Effector CD8-positive, alpha-beta T cell (primary cell): ENCODE measurements at places on chromosomes 3 and 15.

GRCh38 chr15:34223904-34224596, 766 bp upstream of the EMC4 start:
- no peak for DNase-seq

DNA sequence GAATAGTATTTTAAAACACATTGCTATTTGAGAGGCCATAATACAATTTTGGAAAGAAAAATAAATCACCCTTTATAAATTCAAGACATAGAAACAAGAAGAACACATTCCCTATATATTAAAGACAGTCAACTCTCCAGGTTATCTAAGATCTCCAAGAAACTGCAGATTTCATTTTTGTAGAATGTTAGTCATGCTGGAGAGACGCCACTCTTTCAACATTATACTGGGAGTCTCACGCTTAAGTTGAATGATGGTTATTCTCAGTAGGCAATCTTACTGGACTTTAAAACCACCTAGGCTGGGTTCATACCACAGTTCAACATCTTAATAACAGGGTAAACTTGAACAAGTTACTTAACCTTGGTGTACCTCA, 3.6 kb upstream of the CHRM5 start:
- DNase-seq = no peak

GRCh38 chr3:78022232-78022631, 982.3 kb downstream of the ROBO2 start:
- no peak for DNase-seq

DNA sequence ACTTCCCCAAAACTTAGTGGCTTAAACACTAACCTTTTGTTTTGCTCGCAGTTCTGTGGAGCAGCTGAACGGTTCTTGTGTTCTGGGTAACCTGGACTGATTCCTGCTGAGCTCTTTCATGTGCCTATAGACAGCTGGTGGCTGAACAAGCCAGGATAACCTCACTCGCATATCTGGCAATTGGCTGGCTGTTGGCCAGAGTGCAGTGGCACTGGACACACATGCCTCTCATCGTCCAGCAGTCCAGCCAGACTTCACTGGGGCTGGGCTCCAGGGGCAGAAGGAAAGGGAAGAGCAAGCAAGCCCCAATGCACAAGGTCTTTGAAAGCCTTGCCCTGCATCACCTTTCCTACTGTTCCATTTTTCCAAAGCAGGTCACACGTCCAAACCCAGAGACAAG, 53.6 kb upstream of the GATA2 start:
- DNase-seq = no peak

GRCh38 chr3:53795789-53796560, 50.2 kb downstream of the CHDH start:
- no peak for DNase-seq

GRCh38 chr3:46471371-46471914, 6.7 kb upstream of the LTF start:
- no peak for DNase-seq

GRCh38 chr3:116045314-116045713, 400.0 kb downstream of the LSAMP start:
- no peak for DNase-seq
